DMS79 treated with DMSO at 0.1 percent for 48 hours (cell line): ENCODE measurements at places on chromosomes 4 and X.

DNA sequence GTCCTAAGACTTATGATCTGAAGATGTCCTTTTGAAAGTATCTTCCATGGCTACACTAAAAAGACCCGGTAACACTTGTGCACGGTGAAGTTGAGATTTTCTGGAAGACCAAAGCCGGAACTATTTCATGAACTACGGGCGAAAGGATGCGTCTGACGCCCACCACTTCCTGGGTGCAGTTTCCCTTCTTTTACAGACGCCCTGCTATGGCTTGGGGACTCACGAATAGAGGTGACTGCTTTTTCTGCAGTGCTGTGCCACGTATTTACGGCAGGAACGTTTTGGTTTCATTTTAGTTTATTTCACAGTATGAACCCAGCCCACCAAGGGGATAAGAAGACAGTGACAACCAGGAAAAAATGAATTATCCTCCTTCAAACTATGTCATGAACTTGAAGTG is 180.4 kb downstream of the AFAP1 start:
- no peak for DNase-seq

DNA sequence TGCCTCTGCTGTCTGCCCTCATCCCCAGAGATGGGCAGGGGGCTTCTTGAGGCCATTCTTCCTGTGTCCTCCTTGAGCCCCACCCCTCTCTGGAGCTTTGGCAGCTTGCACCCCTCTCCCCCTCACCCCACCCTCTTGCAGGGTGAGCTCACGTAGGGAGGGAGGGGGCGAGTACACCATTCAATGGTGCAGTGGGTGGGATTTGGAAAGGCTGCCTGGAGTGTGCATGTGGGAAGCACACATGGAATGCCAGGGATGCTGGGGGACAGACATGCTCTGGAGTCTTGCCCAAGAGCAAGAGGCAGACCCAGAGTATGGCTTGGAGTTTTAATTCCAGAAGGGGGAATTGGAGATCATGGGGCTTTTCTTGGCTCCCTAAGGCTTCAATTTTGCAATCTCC is 5.6 kb downstream of the PAK3 start:
- no peak for DNase-seq

DNA sequence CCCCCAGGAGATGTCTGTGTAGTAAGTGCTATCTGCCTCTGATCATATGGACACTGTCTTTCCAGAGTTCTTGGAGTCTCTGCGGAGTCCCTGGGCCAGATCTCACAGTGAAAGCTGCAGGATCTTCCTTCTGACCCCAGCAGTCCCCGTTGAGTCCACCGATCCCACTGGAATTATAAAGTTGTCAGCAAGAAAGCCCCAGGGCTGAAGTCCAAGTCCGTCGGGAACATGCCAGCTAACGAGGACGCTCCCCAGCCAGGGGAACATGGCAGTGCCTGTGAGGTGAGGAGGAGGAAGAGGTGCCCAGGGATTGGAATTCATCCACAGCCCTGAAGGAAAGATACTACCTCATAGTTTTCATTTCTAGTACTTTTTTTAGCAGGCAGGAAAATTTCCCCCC is 9.3 kb downstream of the ZNF81 start:
- DNase-seq: no peak

- DNase-seq: no peak
Observed at GRCh38 chrX:112147206-112147605, 64.6 kb upstream of the TRPC5 start.

GRCh38 chr4:26993539-26993938 is 132.9 kb downstream of the STIM2 start:
- no peak for DNase-seq

DNA sequence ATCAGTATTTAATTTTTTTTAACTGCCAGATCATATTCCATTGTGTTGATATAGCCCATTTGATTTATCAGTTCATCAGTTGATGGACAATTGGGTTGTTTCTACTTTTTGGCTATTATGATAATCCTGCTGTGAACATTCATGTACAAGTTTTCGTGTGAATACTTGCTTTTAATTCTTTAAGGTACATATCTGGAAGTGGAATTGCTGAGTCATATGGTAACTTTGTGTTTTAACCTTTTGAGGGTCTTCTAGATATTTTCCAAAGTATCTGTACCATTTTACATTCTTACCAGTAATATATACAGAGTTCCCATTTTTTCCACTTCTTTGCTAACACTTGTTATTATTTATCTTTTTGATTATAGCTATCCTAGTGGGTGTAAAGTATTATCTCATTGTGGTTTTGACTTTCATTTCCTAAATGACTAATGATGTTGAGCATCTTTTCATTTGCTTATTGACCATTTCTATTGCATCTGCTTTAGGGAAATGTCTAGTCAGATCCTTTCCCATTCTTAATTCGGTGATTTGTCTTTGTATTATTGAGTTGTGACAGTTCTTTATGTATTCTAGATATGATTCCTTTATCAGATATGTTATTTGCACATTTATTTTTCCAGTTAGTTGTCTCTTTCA is 75.2 kb upstream of the NUDT6 start:
- no peak for DNase-seq

DNA sequence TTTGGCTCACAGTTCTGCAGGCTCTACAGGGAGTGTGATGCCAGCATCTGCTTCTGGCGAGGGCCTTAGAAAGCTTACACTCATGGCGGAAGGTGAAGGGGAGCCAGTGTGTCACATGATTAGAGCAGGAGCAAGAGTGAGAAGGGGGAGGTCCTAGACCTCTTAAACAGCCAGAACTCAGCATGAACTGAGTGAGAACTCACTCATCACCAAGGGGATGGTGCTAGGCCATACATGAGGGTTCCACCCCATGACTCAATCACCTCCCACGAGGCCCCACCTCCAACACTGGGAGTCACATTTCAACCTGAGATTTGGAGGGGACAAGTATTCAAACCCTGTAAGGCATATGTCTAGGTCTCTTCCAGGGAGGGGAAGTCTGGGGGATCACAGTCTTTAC is 33.4 kb downstream of the SPRY1 start:
- DNase-seq: no peak

DNA sequence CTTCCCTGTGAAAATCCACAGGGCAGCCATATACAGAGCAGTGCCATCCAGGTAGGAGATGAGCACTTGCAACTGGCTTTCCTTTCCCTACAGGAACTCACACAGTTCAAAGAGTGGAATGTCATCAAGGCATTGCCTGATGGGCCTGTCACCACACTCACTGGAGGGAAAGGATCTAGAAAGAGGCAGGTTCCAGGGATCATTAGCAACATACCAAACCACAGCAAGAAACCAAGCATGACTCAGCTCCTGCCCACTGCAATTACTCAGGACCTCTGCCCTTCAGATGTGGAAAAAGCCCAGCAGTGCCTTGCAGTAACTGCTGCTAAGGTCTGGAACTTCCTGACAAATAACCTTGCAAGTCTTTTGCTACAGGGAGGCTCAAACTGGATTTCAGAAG is 101.2 kb downstream of the ZNF674 start:
- DNase-seq: no peak

- no peak for DNase-seq
Observed at GRCh38 chr4:82906469-82906868, 5.9 kb downstream of the THAP9 start.

GRCh38 chr4:1933700-1934099 is 62.5 kb downstream of the NSD2 start:
- no peak for DNase-seq

DNA sequence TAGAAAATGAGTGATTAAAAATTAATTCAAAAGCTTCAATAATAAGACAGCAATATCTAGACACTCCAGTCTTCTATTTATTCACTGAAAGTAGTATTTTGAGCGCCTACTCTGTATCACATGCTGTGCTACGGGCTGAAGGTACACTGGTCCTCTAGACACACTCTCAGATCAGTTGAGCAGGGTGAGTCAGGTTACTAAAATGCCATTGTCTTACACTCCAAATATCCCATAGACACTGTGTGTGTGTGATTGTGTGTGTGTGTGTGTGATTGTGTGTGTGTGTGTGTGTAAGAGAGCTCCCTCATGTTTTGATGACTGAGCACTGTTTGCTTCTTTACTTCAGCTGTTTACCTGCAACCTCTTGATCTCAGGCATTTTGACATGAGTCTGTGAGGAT is 342.8 kb upstream of the BOD1L1 start:
- DNase-seq: no peak

DNA sequence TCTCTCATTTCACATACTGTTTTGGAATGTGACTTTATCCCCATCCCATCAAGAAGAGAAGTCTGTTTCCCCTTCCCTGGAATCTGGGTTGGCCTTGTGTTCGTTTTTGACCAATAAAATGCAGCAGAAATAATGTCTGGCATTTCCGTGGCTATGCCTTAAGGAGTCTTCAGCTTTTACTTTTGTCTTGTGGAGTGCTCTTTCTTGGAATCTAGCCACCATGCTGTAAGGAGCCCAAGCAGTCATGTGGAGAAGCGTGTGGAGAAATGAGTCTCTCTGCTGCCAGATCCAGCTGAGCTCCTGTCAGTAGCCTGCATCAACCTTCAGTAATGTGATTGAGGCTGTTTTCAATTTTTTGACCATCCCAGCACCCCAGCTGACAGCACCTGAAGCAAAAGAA is 84.4 kb upstream of the ARMCX2 start:
- peak; percentile 7 for DNase-seq

DNA sequence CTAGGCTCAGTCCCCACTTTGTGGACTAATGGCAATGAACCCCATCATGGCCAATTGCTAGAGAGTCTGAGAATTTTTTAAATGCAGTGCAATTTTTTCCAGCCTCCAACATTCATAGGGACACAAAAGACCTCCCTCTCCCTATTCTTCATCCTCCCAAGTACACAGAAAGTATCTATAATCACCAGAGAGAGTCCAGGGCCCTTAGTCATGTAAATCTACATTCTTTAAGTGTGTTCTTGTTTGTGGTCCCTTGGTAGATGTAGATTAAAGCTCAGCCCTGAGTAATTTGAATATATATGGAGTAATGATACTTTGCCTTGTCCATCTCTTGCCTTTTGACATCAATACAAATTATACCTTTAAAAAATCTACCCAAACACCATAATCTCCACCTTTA is 51.3 kb upstream of the ATXN3L start:
- DNase-seq: no peak
